Left ventricle myocardium inferior (tissue), 1 donor: ENCODE measurements at places on chromosomes 6 and 20.

DNA sequence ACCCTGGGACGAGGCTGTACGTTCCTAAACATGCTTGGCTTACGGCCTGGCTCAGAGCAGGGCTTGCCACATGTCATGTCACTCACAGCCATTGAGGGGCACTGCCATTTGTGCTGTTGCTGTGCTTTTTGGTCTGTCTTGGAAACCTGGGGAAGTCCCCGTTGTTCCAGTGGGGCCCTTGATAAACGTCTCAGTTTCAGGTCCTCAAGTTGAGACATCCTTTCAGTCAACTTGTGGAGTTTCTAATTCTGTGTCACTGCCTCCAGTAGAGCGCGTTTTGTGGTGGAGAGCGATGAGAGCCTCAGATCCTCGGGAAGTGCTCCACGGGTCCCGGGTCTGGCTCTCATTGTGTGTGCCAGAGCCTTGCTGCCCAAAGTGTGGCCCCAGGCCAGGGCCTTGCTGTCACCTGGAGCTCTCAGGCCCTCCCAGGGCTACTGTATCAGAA lies 43.0 kb upstream of the CCR6 start:
- no peak for DNase-seq

GRCh38 chr6:116564311-116564710 lies 7.0 kb upstream of the RWDD1 start:
- DNase-seq, result no peak

- peak; percentile 36 for DNase-seq
Measured at GRCh38 chr6:6556738-6557503, 31.6 kb upstream of the LY86 start.

GRCh38 chr6:169253337-169254238 lies at the start of gene THBS2:
Gene THBS2 (minus strand): TSS chr6:169253846. CDS start chr6:169250784, 3,062 bp downstream.
- DNase-seq, result peak; percentile 56

DNA sequence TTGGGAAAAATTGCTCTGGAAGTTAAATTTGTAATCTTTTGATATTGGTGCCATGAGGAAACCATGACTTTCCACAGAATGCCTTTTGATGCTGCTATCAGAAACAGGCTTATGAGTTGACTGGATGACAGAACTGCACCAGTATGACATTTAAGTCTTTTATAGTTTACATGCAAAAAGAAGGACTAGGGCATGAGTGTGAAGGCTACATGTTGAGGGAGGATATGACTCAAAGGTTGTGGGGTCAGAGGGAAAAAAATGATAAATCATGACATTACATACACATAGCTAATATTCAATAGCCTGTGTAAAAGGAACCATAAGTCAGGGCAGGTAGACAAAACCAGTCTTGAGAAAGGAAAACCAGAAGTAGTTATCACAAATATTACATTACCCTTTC lies 182.2 kb downstream of the COL12A1 start:
- DNase-seq, result no peak

DNA sequence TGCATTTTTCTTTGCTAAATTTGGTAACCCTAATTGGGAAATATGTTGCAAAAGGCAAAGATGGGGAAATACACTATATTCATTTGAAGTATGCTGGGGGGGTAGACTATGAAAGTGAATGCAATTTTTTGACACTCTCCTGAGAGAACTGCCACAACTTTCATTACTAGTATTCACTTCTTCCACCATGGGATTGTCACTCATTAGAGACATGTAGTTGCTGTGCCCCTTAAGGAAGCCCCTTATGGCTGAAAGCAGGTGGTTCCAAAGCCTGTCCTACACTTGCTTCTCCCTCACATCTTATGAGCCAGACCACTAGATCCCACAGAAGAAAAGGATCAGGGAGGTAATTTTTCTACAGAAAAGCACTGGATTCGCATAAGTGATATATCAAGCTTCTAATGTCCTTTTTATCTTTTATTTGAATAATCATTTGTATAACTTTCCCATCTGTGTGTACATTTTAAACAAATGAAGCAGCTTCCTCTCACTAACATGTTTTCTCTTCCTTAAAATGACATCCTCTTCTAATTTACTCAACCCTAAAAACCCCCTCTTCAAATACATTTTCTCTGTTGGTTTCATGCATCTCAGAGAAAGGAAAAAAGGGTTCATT lies 83.8 kb downstream of the GCLC start:
- no peak for DNase-seq

GRCh38 chr6:139473231-139473701 lies 98.8 kb upstream of the CITED2 start:
- no peak for DNase-seq

- DNase-seq, result no peak
Measured at GRCh38 chr20:13765299-13765698, 19.4 kb downstream of the ESF1 start.

GRCh38 chr6:36444470-36444869 lies 1.7 kb downstream of the KCTD20 start:
- no peak for DNase-seq

- DNase-seq, result no peak
Measured at GRCh38 chr6:104688283-104688969, 171.3 kb downstream of the HACE1 start.

GRCh38 chr6:163564534-163564933 lies 150.0 kb downstream of the QKI start:
- DNase-seq, result no peak

- DNase-seq, result no peak
Measured at GRCh38 chr6:134447883-134448387, 130.0 kb upstream of the SGK1 start.

DNA sequence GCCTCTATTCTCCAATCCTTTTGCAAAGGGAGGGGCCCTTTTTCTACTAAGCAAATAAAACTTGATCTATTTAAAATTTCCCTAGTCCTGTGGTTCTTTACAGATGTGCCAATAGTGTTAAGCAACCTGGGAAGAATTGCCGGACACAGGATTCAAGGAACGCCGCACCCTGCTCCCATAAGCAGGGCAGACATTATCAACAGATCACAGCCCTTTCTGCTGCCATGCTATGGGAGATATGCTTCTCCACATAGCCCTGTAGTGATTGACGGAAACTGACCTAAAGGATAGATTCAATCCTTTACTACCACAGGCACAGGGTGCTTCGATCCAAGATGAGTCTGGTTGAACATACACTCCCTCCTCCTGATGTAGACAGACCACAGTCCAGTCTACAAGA lies 118.4 kb upstream of the TRAF3IP2 start:
- DNase-seq, result no peak

DNA sequence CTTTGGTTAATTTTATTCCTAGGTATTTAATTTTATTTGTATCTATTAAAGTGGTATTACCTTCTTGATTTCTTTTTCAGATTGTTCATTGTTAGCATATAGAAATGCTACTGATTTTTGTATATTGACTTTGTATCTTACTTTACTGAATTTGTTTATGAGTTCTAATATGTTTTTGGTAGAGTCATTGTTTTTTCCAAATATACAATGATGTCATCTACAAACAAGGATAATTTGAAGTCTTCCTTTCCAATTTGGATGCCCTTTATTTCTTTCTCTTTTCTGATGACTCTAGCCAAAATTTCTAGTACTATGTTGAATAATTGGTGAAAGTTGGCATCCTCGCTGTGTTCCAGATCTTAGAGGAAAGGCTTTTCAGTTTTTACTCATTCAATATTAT lies 43.0 kb upstream of the HMGCLL1 start:
- no peak for DNase-seq

DNA sequence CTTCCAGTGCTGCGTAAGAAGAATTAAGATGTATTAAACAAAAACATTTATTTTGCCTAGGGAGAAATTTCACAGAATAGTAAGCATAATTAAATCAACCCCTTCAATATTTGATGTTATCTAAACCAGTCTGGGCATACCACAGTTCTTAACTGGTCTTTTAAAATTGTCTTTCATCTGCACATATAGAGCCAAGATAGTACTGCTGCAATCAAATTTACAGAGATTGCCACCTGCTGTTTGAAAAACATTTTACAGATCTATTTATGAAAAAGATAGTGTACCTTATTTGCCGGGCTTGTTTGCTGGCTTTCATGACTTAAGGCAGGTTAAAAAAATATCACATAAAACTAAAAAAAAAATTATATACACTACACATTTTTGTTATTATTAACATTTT lies 323.2 kb downstream of the ADGRB3 start:
- DNase-seq, result no peak

DNA sequence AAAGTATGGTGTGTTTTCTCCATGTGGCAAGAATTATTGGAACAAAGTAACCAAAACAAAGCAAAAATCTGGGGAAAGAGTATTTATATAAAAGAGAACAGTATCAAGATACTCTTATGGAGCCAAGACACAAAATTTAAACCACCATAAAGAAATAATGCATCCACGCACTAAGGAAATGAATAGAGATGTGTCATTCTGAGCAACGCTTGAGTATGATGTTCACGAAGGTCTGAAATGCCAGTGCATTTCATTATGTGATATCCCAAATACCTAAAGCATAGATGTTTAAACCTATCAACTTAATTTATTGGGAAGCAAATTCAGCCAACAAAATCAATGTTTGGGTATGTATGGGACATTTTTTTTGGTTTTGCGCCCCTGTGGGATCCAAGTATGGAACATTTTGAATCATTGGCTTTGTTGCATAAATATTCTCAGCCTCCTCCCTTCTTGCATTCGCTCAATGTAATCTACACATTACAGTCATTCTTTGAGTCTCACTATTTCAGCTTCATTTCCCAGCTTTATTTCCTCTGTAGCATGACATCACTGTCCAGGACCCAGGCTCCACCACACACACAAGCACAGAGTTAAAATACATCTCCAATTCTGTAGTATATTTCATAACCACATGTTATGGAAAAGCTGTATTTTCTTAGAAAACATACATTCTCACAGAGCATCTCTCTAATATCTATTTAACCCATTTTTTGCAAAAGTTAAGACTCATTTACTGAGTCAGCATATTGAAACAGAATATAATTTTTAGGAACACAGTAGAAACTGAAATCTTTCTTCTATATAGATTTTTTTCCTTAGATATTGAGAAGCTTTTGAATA lies 11.6 kb upstream of the MOXD1 start:
- no peak for DNase-seq

- DNase-seq, result no peak
Measured at GRCh38 chr6:154868143-154868594, 126.9 kb upstream of the TIAM2 start.

- no peak for DNase-seq
Measured at GRCh38 chr6:159398633-159399032, 229.4 kb downstream of the FNDC1 start.

- no peak for DNase-seq
Measured at GRCh38 chr6:141977782-141978181, 154.9 kb upstream of the GJE1 start.

DNA sequence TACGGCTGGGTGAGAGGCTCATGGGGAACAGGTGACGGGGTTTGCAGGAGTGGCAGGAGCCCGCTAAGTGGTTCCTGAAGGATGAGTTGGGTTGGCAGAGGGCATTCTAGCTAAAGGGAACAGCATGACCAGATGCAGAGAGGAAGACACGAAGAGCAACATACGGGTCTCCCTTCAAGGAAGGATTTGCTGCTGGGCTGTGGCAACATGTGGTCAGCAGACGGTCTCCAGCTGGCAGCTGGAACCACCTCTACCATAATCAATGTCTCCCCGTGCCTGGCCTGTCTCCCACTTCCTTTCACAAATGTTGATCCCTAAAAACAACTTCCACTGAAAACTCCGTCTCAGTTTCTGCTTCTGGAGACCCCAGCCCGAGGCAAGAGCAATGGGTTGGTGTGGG lies 80.6 kb upstream of the SULF2 start:
- no peak for DNase-seq

DNA sequence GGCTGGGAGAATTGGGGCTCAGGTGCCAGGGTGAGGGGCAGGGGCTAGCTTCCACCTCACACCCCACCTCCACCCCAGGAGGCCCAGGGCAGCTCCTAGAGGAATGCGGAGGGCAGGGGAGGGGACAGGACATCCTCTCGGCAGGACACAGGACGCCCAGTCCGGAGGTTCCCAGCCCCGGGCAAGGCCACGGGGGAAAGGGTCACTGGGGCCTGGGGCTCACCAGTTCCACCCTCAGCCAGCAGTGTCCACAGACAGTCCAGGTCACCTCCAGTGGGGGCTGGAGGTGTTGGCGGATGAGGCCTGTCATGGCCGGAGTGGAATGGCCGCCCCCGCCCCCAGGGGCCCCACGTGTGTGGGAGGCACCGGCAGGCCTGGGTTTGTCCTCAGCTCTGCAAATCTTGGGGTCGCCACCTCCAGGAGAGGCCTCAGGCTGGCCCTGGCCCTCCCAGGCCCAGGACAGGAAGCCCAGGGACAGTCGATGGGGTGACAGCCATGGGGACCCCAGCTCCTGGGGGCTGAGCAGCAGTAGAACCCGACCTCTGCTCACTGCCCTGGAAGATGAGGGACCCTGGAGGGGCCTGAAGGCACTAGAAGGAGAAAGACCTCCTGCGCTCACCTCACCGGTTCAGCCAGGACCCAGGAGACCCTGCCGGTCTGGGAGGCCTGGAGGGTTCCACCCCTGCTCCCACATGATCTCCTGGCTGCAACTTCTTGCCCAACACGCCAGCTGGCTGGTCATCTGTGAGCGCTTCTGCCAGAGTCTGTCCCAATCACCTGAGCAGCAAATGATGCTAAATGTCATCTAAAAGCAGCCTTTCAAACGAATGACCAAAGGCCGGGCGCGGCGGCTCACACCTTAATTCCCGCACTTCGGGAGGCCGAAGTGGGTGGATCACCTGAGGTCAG lies 13.0 kb upstream of the ABHD16B start:
- no peak for DNase-seq
